ENCODE measurements at places on chromosomes 7 and 10. TPM values are rescaled to one million over a fixed set of nuclear protein-coding genes. Genes with fewer than 3 reads are reported as not detected.

The FAM237B gene
- not detected for total RNA-seq

The LRRN3 gene
- total RNA-seq = not detected

- no peak for DNase-seq
These were observed 103.2 kb downstream of the SORBS1 start for GRCh38 chr10:95458014-95458413.

DNA sequence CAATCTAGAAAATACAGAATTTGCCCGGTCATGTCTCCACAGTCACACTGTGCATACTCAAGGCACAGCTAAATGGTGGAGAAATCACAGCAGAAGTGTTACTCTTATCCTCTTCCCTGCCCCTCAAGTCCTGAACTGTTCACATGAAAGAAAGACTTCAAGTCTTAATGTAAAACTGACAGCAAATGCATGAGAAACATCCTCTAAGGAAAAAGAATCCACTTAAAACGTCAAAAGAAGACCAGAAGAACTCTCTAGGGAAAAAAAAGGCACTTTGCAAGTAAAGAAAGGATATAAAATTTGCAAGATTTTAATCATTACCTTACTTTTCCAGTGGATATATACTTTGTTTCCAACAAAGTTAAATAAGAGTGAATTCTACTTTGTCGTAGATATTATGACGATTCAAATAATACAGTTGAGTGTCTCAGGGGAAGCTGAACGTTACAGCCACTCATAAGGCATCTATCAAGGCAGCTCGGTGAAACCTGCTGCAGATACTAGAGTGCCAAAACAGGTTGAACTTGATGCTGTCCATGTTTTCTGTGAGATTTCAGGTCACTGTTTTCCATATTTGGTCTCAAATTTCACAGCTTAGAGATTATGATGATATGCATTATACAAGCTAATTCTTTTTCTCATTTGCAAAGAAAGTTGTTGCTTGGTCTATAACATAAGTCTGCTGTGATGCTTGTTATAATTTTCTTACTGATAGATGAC, 155.0 kb downstream of the CTTNBP2 start:
- DNase-seq = no peak

DNA sequence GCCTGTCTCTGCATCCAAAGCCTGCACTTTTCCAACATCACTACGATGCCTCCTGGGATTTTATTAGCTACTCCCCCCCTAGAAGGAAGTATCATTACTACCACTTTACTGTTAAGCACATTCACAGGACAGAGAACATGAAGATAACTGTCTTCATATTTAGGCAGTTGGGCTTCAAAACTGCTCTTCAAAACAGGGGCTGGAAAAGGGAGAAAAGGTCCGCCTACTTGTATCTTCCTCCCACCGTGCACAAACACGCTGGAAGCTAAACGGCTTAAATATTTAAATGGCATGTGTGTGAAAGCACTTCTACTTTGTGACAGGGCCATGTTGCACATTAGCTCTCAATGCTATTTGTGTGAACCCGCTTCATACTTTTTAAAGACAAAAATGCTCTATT, 999 bp downstream of the ITIH5 start:
- no peak for DNase-seq

The UBTD1 gene
- total RNA-seq = 6.9 TPM

- DNase-seq = no peak
These were observed 45.5 kb downstream of the VOPP1 start for GRCh38 chr7:55526770-55527169.

GRCh38 chr7:69889976-69890351, 291.7 kb downstream of the AUTS2 start:
- no peak for DNase-seq

The TRIL gene
- 23.5 TPM for total RNA-seq

DNA sequence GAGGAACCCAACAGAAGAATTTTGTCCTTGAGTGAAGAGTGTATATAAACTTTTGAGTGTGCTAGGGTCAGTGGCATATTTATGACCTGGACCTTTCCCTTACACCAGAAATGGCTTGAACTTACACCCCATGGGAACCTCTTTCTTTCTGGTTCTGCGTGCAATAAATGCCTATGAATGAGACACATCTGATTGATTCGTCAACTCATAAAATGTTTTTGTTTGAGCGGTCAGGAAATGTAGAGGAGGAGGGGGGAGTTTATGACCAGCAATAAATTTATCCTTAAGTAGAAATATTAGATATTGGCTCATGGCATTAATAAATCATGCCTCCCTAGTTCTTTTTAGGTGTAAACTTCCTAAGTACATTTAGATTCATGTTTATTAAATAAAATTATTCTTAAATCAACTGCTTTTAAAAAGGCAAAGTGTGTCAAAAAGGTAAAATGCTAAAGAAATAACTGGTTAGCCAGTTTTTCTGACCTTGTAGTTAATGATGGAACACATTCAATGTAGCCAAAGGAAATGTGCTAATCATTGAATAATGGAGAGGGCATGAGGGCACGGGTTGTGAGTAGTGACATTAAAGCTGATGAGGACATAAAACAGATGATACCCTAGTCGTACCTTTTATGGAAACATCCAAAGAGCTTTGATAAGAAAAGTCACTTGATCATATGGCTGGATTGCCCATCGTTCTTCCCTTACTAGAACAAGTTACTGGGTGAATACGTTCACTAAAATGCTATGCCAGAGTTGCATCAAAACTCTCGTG, 13.6 kb upstream of the NUP42 start:
- DNase-seq = no peak

DNA sequence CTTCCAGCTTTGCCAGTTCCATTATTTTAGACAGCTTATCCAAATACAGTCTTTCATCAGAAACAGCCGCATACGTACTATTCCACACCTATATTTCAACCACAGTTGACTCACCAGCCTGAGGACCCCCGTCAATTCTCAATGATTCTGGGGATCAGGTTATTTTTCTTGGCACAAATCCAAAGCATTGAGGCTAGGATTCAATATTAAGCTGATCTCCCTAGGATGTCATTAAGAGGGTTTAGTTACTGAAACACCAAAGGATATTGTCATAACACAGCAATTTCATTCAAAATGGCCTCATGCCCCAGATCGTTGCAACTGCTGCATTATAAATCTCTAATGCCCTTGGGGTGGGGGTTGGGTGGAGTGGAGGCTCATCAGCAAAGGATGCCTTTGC, 214.6 kb downstream of the PTEN start:
- no peak for DNase-seq

GRCh38 chr10:26779176-26779860, 81.4 kb downstream of the ABI1 start:
- no peak for DNase-seq

The TEX47 gene
- total RNA-seq = not detected

- DNase-seq = no peak
These were observed 1.3 kb downstream of the ABCB1 start for GRCh38 chr7:87599336-87599735.

DNA sequence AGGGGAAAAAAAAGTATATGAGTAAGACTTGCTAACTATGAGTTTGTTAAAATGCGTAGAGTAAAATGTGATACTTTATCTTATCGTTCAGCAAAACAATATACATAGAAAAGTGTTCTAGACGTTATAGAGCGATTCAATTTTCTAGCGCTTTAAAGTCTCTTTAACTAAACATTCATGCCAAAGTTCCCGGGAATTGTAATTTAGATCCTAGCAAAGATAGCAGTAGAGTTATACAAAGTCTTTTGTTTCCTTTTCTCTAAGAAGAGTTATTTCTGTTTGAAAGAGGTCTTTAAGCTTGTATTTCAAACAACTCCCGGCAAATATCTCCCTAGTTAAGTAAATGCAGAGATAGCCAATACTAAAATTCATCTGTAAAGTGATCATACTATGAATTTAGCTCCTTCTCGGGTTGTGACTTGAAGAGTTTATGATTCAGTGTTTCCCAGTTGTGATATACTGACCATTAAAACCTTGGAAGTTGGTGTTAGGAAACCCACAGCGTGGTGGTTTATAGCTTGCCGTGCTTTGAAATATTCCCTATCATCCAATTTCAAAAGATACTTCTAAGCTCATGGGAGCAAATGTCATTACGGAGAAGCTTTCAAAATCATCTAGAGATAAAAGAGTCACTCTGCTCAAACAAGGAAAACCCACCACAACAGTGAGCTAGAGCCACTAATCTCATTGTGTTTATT, 171.7 kb downstream of the CSTF2T start:
- no peak for DNase-seq

The GDF2 gene
- total RNA-seq = not detected

GRCh38 chr7:102897856-102898531, 14.8 kb upstream of the LRRC17 start:
- DNase-seq = no peak

DNA sequence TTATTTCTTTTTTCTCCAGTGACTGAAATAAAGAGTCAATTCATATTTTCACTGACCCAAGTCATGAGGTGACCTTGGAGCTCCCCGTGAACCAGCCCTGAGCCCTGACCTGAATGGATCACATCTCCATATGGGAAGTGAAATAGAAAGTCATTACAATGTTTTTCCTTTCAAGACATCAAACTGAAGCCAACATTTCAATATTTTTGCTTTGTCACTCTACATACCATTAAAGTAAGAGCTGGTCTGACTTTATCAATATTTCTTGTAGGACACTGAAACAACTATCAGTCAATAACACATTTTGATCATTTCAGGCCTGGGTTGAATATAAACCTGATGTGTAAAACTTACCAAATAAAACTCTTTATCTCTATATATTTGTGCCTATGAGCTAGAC, 249.8 kb upstream of the PHF14 start:
- DNase-seq = no peak

The NPC1L1 gene
- not detected for total RNA-seq

GRCh38 chr7:156487811-156488533, 152.6 kb upstream of the RNF32 start:
- DNase-seq = no peak

The TBX20 gene
- 0.41 TPM for total RNA-seq

- DNase-seq = no peak
These were observed 179.4 kb downstream of the SEMA3E start for GRCh38 chr7:83469491-83469890.

The DDC gene
- total RNA-seq = not detected

DNA sequence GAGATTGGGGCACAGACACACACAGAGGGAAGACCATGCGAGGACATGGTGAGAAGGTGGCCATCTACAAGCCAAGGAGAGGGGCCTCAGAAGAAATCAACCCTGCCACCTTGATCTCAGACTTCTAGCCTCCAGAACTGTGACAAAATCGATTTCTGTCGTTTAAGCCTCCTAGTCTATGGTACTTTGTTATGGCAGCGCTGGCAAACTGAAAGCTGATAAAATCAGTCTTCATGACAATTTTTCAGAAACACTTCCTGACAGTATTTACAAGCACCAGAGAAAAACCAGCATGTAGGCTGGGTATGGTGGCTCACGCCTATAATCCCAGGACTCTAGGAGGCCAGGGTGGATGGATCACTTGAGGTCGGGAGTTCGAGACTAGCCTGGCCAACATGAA, 4.2 kb downstream of the PARP12 start:
- no peak for DNase-seq

DNA sequence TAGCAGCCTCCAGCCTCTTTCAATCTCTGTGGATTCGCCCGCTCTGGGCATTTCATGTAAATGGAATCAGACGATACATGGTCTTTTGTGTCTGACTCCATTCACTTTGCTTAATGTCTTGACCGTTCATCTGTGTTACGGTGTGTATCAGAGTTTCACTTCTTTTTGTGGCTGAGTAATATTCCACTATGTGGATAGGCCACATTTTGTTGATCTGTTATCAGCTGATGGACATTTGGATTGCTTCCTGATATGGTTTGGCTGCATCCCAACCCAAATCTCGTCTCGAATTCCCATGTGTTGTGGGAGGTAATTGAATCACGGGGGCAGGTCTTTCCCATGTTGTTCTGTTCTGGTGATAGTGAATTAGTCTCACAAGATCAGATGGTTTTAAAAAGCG, 109.0 kb downstream of the LHPP start:
- no peak for DNase-seq

The GPR15LG gene
- not detected for total RNA-seq

- no peak for DNase-seq
These were observed 78.1 kb downstream of the TPST1 start for GRCh38 chr7:66283003-66283920.

The CEP41 gene
- 4.6 TPM for total RNA-seq

The BAZ1B gene
- 29.5 TPM for total RNA-seq

The SYT15B gene
- total RNA-seq = 15.0 TPM

GRCh38 chr7:80671744-80672143, 33.3 kb downstream of the CD36 start:
- no peak for DNase-seq

- DNase-seq = no peak
These were observed 5.8 kb downstream of the CHAT start for GRCh38 chr10:49619613-49620012.

DNA sequence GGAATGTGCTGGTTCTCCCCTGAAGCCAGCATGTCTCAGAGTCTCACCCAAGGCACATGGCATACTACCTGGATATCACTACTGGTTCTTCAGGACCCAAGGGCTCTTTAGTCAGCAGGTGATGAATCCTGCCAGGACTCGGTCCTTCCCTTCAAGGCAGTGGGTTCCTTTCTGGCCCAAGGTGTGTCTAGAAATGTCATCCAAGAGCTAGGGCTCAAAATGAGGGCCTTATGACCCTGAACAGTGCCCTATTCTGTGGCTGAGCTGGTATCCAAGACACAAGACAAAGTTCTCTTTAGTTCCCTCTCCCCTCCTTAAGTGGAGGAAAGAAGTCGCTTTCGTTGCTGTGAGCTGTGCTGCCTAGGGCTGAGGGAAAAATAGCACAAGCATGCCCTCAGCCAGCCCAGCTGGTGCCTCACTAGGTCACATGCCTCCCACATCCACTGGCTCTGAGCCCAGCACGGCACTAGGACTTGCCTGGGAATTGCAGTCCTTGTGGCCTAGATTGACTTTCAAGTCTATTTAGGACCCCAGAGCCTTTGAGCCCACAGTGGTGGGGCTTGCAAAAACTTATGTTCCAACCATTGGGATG, 106.0 kb downstream of the BMS1 start:
- DNase-seq = no peak

- no peak for DNase-seq
These were observed 114.0 kb downstream of the WDFY4 start for GRCh38 chr10:48798481-48799254.

DNA sequence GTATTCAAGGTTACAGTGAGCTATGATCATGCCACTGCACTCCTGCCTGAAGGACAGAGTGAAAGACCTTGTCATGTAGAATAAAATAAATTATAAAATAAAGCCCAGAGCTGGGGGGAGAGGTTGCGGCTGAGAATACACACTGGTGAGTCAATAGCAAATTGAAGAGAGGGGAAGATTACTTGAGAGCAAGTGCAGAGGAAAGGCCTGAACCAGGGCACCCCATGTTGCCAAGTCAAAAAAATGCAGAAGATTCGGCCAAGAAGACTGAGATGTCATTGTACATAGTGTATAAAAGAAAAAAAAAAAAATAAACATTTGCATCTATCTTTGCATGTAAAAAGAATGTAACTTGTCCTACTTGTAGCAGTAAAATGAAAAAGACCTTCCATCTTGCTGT, 32.5 kb downstream of the RHEB start:
- no peak for DNase-seq

GRCh38 chr7:110977127-110977737, 113.7 kb upstream of the LRRN3 start:
- no peak for DNase-seq

Data from uterus (tissue), 4 donors.